ENCODE measurements at places on chromosomes 1 and 21.

GRCh38 chr1:106178791-106179190 lies 877.7 kb upstream of the PRMT6 start:
- DNase-seq, result no peak

- DNase-seq, result no peak
Observed at GRCh38 chr1:105934806-105935205, 1121.7 kb upstream of the PRMT6 start.

DNA sequence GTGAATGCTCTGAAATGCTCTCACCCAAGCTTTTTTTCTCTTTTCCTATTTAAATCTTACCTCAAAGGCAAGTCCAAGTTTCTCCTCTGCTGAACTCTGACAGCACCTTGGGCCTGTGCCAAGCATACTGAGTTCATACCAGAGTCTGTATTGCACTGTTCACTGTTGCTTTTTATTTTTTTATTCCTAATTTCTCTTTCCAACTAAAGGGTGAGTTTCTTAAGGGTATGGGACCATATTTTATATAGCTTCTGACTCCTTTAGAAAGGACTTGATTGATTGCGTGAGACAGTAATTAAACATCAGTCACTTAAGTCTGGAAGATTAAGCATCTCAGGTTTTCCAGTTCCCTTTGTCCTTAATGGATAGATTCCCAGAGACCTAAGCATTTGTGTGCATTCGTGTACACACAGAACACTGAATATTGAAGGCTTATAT lies 69.9 kb downstream of the CACHD1 start:
- DNase-seq, result no peak

DNA sequence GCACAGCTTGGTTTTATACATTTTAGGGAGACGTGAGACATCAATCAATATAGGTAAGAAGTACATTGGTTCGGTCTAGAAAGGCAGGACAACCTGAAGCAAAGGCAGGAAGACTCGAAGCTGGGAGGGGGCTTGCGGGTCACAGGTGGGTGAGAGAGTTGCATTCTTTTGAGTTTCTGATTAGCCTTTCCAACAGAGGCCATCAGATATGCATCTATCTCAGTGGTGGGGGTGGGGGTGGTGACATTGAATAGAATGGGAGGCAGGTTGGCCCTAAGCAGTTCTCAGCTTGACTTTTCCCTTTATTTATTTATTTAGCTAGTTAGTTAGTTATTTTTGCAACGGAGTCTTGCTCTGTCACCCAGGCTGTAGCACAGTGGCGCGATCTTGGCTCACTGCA lies 85.6 kb downstream of the WDR4 start:
- no peak for DNase-seq

DNA sequence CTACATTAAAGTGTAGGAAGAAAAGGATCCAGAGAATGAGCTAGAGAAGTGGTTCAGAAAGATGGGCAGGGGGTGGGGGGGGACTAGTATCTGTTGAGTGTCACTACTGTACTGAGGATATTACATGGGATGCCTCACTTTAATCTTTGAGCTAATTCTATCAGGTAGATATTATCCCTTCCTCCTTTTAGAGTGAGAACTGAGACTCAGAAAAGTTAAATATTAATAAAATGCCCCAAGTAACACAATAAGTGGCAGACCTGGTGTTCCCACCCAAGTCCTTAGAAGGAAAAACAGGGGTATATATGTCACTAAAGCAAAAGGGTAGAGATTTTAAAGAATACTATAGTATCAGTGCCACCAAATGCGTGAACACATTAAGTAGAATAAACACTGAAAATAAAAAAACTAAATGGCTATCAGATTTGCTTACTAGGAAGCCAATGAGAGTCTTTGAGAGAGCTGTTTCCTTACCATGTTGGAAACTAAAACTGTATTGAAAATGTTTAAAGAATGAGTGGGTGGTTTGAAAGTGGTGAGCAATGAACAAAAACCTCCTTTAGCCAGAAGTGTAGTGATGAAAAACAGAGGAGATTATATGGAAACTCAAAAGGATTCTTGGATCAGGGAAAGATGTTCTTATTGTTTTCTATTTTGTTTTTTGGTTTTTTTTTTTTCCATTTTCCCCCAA lies 230.8 kb downstream of the BARHL2 start:
- DNase-seq, result no peak

DNA sequence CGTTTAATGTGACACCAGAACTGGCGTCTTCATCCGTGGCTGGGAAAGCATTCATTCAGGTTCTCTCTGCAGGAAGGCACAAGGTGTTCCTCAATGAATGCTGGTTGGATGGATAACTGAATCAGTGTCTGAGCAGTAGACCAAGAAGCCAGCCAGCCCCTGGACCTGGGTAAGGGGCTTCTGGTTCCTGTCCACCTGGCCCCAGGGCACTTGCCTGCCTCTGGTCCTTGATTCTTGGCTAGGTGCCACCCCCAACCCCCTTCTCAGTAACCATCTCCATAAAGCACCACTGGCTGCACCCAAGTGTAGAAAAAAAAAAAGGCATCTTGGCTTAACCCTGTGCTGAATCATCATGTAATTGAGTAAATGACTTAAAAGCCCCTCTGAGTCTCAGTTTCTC lies 59.1 kb downstream of the KCND3 start:
- DNase-seq, result no peak

- no peak for DNase-seq
Observed at GRCh38 chr1:158146739-158147138, 34.0 kb upstream of the CD1D start.

DNA sequence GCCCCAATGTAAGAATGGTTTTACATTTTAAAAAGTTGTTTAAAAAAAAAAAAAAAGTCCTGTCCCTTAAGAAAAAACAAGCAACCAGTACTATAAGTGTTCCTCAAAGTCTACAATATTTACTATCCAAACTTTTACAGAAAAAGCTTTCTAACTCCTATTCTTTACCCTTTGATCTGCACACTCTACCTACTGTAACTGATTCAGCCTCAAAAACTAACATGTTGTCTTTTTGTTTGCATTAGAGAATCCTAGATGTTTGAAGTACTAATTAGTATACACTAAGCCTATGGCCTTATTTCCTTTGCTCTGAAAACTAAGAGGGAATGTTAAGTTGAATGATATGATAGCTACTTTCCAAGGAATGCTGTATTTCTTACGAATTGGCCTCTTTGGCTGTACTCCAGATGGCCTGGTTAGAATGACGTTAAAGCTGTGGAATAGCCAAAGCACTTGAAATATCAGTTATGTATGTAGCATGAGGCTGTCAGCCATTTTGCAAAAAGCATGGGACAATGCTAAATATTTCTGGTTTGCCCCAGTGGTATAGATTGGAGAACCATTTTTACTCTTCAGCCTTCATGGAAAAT lies 234.8 kb downstream of the GPR52 start:
- no peak for DNase-seq

GRCh38 chr21:45067462-45068285 lies 6.7 kb upstream of the ADARB1 start:
- DNase-seq, result no peak

DNA sequence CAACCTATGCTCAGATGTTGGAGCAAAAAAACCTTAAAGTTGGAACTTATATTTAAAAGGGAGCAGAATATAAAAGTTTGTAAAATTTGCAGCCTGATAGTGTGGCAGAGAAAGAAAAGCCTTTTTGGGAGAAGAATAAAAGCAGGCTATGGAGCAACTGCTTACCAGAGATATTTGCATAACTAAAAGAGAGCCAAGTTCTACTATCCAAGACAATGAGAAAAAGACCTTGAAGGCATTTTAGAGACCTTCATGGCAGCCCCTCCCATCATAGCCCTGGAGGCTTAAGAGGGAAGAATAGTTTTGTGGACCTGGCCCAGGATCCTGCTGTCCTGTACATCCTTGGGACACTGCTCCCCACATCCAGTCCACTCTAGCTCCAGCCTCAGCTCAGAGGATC lies 312.5 kb upstream of the ZRANB2 start:
- no peak for DNase-seq

- DNase-seq, result no peak
Observed at GRCh38 chr1:50978144-50978851, 8.3 kb downstream of the CDKN2C start.

GRCh38 chr1:179082333-179082998 lies 596 bp downstream of the TOR3A start:
- DNase-seq, result no peak

GRCh38 chr1:245420926-245421325 lies 266.1 kb downstream of the KIF26B start:
- DNase-seq, result no peak

- no peak for DNase-seq
Observed at GRCh38 chr1:22611530-22611947, 24.9 kb upstream of the C1QA start.

GRCh38 chr1:98962156-98962555 lies 42.5 kb downstream of the PLPPR5 start:
- DNase-seq, result no peak

DNA sequence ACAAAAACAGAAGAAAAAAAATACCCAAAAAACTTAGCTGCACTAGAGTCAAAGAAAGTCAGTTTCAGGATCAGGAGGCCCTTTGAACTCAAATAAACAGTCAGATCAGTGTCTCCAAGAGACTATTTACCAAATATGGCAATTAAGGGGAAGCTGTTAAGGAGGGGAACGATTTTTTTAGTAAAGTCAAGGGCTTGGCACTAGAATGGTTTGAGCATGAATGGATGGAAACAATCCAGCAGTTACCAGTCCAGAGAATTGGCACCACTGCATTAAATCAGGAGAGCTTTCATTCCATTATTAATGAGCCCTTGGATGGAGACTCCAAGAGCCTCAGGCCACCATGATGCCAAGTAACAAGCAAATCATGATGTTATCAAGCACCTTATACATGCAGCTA lies 7.2 kb downstream of the TRAPPC3 start:
- DNase-seq, result no peak

- DNase-seq, result no peak
Observed at GRCh38 chr1:59223989-59224634, 72.8 kb upstream of the FGGY start.

DNA sequence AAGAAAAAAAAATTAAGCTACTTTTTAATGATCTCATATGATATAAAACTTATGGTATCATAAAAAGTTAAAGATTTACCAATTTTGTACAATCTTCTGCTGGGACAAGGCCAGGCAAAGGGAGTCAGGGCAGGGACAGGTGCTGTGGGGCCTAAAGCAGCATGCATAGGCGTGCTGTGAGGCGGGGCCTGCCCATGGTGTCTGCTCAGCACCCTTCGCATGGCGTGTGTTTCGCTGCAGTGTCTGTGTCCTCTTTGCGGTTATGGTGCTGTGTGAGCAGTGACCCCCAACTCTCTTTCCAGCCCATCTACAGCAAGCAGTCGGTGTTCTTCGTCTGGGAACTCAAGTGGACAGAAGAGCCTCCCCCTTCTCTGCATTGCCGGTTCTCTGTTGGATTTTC lies 13.4 kb upstream of the PWP2 start:
- no peak for DNase-seq

DNA sequence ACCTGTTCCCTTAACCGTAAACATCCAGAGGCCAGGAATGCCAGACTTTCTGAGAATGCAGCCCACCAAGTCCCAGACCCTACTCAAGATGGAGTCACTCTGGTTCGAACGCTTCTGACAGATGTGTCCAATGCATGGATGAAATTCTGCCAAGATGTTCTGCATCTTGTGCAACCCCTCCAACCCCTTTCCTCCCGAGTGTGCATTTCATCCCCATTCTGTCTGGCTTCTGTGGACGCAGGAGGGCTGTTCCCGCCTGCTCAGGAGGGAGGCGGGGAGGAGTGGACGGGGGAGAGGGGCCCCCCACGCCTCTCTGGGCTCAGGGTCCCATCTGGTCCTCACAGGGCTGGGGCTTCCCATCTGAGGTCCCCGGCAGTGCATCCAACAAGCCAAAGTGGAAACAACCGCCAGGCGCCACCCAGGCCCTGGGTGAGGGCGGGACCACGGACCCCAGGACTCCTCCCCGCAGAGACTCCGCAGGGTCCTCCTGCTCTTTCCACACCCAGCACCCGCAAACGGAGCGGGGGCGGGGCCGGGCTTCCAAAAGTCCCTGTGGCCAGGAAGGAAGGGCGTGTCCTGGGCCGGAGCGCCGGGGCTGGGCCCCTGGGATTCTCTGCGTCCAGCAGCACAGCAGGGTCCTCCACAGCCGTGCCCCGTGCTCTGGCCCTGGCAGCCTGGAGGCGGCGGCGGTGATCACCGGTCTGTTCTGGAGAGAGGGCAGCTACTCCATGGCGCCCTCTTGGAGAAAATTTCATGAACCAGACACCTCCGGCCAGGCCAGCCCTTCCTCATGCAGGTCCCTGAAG lies 27.8 kb upstream of the SUMO3 start:
- DNase-seq, result no peak

GRCh38 chr1:57026624-57027354 lies 61.0 kb upstream of the C8B start:
- DNase-seq, result no peak

DNA sequence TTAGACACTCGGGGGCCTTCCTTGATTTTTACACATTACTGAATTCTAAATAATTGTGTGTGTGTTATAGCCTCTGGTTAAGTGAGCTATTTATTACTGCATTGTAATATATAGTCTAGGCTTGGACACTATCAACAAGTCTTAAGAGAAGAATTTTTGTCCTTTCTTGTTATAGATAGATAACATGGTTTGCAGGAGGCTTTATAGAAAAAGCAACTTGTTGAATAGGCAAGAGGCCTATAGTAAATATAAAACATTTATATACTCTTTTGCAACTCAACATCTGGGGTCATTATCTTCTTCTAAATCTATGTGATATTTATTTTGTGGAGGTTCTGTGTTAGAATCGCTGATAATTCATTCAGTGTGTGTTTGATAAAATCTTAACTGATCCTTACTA lies 293.8 kb downstream of the NFIA start:
- no peak for DNase-seq

DNA sequence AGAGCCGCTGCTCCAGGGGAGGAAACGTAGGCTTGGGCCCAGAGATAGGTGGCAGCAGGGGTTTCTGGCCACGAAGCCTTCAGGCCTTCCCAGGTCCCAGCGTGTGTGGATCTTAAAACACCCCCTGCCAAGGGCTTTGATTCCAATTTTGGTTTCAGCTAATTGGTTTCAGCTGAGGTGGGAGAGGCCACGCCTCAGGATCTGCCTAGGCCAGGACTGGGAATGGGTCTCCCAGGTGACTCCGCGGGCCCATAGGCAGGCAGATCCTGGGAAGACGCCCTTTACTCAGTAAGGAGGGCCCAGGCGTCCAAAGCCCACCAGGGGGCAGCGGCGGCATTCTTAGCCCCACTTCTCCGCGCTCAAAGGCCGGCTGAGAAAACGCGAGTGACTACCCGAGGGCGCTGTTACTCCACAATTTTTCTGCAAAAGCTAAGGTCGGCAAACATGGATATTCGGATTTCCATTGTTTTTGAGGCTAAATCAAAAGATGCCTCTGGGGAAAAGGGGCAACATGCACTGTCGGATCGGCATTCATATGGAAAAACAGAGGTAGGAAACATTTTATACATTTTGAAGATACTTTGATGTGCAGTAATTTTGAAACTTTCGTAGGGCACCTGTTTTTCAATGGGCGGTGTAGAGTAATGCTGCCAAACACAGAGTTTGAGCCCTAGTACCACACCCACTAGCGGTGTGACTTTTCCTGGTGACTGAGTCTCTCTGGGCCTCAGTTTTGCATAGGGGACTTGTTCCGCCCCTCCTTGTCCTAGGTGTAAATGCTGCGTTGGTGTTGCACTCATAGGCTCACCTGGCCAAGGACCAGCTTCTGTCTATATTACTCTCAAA lies 31.8 kb upstream of the BCL10 start:
- DNase-seq, result no peak

GRCh38 chr21:18148401-18148800 lies 96.2 kb upstream of the CHODL start:
- DNase-seq, result no peak

- DNase-seq, result no peak
Observed at GRCh38 chr21:32184485-32184884, 94.4 kb downstream of the MIS18A start.
